ENCODE measurements at places on chromosomes 7 and 10.

DNA sequence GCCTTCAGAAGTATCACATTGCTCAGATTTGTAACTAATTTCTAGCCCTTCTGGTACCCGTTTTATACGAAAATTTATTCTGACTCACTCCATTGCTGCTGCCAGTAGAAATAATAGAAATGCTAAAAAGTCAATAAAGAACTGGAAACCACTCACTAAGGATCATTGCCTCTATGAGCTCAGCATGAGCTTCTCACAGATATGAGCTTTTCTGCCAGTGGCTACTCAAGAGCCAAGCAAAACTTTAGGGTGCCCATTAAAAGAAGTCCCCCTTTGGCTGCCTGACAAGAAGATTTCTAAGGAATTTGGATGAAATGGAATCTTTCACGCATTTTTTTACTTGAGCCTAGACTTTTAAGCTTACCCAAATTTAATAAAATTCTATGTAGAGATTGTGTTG, 52.5 kb downstream of the GPR37 start:
- no peak for DNase-seq

DNA sequence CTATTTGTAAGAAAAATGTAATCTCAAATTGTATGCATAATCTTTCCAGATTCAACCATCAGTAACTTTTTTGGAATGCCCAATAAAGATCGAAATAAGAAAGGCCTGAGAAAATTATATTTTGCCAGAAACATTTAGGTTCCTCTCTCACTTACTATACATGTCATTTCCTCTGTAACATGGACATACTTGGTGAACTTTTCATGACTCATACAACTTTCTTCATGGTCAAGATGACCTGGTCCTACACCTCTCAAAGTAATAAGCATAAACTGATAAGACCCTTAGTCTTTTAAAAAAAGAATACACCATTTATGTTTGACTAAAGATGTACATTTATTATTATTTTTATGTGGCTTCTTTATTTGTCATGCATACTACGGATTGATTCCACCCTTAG, 125.3 kb downstream of the REEP3 start:
- DNase-seq: no peak

GRCh38 chr7:94498918-94499317, 10.7 kb upstream of the CASD1 start:
- no peak for DNase-seq

DNA sequence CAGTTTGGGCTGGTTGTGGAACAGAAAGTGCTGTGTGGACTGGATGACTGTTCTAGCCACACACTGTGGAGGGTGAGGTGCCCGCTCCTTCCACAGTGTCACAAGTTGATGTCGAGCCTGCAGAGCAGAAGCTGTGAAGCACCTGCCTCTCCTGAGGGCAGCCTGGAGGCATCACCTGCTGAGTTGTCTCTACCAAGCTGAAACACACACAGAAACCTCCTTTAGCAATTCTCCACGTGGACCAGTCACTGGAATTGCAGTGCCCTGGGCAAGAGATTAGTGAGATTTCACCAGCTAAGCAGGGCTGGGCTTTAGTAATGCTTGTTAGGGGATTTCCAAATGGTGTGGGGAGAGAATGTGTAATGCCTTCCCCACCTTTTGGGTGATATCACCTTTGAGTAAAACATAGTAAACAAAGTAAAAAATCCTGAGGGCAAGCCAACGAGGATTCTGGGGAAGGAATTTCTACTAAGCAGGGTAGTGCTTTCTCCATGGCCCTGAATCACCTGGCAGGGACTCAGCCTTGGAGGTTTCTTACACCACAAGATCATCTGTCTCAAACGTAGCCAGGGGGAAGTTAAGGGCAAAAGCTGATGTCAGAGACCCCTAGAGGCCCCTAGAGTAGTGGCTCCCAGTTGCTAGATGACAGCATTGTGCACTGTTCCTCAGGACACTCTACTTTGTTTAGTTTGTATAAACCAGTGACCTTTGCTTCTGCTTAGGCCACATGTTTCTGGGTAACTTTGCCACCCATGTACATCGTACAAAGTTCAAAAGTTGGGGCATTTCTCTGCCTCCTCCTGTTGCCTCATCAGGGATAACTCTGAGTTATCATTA, 233.1 kb upstream of the IGFBP3 start:
- DNase-seq: no peak

DNA sequence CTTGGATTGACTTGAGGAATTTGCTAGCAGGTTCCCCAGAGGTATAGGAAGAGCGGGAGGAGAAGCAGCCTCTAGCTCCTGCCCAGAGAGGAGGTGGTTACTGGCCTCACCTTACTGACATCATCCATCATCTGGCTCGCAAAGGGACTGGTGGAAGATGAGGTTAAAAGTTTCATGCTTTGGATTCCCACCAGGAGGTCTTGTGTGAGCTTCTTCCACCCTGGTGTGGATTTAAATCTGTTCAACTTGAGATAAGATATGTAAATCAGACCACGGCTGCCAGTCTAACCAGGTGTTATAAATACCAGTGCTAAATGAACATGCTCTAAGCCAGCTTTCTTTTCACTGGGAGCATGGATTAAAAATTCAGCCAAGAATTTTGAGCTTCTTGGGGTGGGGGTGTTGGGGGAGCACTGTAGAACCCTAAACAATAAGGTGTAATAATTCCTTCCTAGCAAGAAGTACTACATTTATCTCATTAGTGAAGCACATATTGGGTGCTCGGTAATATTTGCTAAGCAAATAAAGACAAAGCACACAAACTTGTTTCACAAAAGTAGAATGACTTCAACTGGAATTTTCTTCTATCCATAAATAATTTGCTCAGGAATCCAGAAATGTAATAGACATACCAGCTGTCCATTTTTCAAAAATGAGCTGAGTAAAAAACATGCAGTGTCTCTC, 7.8 kb downstream of the PROSER2 start:
- DNase-seq: no peak

All from T-helper 17 cell (primary cell).